ENCODE measurements at places on chromosomes 4 and X.

- no peak for DNase-seq
Observed at GRCh38 chr4:180060159-180060889, 2182.9 kb upstream of the TENM3 start.

GRCh38 chr4:55530691-55531090, 16.0 kb downstream of the CLOCK start:
- no peak for DNase-seq

- no peak for DNase-seq
Observed at GRCh38 chrX:69321006-69321655, 155.9 kb upstream of the PJA1 start.

- DNase-seq = no peak
Observed at GRCh38 chr4:35463251-35463952, 780.9 kb downstream of the ARAP2 start.

DNA sequence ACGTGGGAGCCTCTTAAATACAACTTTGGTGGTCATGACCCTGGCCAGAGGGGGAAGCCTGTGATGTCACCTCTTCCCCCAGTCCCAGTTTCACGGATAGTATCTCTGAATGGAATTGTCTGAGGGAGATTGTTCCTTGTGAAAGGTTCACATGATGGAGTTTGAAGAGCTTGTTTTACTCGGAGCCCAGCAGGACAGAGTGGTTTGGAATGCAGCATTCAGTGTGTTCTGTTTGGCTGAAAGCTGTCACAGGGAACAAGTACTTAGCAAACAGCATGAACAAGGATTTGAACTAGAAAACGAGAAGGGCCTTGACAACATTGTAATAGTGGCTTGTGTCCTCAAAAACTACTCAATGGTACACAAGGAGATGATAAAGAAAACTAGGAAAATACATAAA, 133.9 kb upstream of the CXorf66 start:
- DNase-seq = no peak

GRCh38 chr4:76435528-76436319, 695 bp downstream of the SHROOM3 start:
- DNase-seq = no peak

Data from RWPE1 (cell line).